NCI-H526 (cell line): ENCODE measurements at places on chromosomes 12 and 14.

- DNase-seq: no peak
Measured at GRCh38 chr12:49706351-49707127, 666 bp downstream of the FMNL3 start.

DNA sequence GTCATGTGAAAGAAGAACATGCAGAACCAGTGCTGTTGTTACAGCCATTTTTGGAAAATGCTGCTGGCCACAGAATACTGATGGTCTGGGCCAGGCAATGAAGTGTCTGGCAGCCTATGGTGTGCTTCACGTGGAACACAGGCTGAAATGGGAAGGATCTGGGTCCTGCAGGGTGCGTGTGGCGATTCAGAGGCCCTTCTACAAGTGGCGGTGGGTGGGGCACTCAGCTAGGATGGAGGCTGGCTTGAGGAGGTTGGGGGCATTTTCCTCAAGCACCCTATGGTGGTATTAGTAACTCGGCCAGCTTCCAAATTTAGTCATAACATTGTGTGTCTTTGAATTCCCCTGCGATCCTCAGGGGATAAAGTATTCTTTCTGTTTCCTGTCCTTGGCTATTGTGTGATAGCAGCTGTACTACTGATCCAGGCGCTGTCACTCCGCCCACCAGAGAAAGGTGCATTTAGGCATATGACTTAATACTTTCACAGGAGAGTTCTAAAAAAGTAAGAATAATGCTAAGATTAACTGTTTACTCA is 9.2 kb upstream of the RAD52 start:
- no peak for DNase-seq

DNA sequence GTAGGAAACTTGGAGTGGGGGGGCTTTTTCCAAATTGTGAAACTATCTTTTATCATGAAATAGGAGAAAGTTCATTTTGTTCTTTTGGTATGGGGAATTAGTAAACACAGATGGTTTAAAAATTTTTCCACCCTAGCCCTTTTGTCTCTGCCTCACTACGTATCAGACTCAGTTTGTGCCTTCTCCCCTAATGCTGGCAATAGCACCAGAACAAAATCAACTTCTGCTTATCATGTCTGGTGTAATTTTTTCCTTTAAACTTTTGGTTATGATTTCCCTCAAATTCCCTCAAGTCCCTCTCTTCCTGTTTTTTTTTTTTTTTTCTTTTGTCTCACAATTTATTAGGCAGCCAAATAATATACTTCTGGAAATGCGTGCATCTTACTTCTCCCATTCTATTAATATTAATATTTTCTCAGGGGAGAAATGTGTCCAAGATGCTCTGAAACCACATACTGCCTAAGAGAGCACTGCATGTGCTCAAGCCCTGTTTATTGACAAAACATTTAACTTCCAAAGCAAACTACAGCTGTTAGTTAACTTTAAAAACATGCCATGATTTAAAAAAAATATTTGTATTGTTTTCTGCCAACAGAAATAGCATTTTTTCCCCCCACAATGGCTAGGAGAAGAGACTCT is 35.4 kb downstream of the TESPA1 start:
- DNase-seq: no peak

DNA sequence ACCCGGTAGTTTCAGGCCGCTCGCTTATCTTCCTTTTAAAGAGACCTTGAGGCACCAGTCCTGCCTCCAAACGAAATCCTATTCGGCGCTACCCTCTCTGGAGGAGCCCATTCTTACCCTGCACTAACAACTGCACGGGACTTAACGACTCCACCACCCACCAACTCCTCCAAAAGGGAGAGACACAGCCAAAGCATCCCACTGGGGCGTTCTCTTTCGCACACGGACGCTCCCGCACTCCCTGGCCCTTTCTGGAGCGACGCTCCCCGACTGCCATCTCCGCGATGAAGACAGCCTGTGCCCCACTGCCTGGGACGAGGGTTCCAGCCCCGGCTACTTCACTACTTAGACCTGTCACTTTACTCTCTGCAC is 650 bp downstream of the GALC start:
- DNase-seq: no peak

DNA sequence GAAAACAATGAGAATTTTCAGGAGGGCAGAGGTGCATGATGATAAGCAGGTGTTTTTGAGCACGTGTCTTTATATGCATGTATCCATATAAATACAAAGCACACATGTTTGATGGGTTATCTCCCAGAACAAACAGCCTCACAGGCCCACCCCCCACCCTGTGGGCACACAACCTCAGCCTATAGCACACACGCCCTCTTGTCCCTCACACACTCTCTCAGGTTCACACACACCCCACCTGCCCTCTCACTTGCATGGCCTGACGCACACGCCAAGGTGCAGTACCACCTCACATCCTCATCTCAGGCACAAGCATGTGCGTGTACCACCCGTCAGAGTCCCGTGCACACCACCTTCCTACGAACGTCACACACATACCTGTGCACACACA is 8.6 kb upstream of the KRT8 start:
- no peak for DNase-seq

DNA sequence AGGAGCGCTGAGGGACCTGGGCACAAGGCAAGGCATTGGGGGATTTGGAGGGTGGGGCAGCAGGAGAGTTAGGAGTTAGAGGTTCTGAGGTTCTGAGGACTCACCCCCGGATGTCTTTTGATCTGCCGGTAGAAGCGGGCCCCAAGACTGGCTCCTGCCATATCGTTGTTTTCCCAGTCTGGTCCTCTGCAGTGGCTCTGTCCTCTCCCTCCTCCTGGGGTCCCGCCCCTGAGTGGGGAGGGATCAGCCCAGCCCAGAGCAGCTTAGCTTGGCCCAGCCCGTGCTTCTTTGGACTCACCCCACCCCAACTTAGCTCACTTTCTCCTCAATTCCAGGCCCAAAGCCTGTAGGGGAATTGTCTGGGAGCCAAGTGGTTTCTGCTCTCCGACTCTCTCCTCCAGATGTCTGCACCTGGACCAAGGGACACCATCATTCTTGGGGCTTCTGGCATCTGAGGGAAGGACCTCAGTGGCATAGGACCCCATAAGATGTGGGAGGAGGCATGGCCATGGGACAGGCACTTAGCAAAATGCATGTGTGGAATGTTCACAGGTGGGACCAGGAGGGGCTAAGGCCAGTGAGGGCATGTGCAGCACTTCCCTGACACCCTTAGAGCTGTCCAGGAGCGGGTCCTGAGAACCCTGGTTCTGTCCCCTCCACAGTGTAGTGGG is 7.5 kb downstream of the SHMT2 start:
- peak; percentile 43 for DNase-seq

- DNase-seq: no peak
Measured at GRCh38 chr14:86442135-86442534, 912.2 kb downstream of the FLRT2 start.

DNA sequence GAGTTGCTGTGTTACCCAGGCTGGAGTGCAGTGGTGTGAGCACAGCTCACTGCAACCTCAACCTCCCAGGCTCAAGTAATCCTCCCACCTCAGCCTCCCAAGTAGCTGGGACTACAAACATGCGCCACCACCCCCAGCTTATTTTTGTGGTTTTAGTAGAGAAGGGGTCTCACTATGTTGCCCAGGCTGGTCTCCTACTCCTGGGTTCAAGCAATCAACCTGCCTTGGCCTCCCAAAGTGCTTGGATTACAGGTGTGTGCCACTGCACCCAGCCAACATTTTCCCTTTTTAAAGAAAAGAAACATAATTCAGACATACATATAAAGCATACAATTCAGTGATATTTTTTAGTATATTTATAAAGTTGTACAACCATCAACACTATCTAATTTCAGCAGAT is 44.4 kb downstream of the RESF1 start:
- no peak for DNase-seq

GRCh38 chr14:103501041-103501870 is 21.4 kb downstream of the CKB start:
- no peak for DNase-seq

DNA sequence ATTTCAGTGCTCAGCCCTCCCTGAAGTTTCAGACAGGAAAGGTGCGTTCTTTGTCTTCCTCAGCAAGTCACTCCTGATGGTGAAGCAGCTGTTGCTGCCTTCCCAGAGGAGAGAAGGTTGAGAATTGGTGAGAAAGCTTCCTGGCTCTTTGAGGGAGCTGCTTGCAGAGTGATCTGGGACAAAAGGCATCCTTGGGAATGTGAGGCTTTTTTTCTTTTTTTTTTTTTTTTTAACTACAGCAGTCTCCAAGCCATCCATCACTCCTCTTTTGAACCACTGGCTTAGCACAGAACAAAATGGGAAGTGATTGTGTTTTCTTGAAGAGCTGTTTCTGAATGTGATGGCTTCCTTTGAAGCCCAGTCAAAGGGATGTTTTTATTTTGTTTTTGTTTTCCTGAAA is 120.4 kb upstream of the LRIG3 start:
- no peak for DNase-seq

GRCh38 chr12:89863968-89864367 is 155.3 kb upstream of the ATP2B1 start:
- DNase-seq: peak; percentile 47

- no peak for DNase-seq
Measured at GRCh38 chr14:49999146-49999761, 106.4 kb downstream of the ARF6 start.

DNA sequence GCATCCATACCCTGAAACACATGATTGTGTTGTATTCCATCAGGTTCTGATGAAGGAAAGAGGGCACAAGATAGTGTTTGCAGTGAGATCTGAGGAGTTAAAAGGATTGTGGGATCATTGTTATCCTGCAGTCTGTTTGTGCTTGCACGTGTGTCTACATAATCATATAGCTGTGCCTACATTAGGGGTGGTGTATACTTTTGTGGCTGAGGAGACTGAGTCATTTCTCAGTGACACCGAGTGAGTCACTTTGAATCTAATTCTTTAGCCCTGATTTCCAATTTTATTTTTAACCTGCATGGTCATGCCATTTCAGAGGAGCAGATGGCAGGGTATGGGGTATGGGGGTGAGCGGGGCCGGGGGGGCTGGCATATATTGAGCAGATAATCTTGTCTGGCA is 133.2 kb downstream of the ANO4 start:
- no peak for DNase-seq

- DNase-seq: no peak
Measured at GRCh38 chr14:90850487-90850886, 34.3 kb upstream of the TTC7B start.

- no peak for DNase-seq
Measured at GRCh38 chr14:32419429-32419828, 90.3 kb downstream of the AKAP6 start.

DNA sequence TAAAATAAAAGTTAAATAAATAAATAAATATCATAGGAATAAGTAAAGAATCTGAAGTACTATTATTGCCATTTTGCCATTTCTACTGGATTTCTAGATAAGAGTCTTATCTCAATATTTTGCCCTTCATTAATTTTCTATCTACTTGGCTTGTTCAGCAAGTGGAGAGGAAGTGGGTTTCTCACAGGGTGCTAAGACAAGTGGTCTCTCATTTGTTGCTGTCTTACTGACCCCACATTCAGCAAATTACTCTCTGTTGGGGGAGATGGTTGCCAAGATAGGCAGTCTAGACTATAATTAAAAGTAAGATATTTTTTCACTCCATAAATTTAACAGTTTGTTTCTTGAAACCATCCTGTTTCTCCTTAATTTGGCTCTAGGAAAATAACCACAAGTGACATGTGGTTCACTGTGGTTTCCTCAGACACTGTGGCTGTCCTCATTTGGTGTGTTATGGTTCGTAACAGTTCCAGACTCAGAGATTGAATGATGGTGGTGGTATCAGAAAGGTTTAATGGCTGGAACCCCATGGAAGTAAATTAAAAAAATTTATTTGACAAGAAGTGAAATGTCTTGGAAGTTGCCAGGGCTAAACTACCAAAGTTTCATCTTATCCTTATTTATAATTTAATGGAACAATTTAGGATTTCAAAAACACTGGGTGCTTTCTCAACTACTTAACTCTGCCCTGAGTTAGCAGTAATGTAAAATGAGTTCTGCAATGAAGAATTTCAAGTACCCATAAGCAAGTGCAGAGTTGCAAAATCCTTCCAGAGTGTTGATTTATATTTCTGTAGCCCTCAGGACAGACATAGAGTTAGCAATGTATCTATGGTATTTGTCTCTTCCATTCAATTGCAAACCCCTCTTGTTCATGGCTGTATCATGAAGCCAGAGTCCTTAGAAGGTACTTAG is 214.8 kb downstream of the MSRB3 start:
- DNase-seq: no peak

GRCh38 chr12:76421046-76421445 is 72.8 kb upstream of the BBS10 start:
- no peak for DNase-seq

GRCh38 chr14:68000511-68000910 is 180.9 kb downstream of the RAD51B start:
- no peak for DNase-seq

- no peak for DNase-seq
Measured at GRCh38 chr12:22238211-22238610, 96.3 kb downstream of the ST8SIA1 start.

GRCh38 chr12:117890644-117891043 is 78.1 kb downstream of the KSR2 start:
- no peak for DNase-seq

GRCh38 chr14:32913725-32914124 is 25.0 kb upstream of the NPAS3 start:
- no peak for DNase-seq

DNA sequence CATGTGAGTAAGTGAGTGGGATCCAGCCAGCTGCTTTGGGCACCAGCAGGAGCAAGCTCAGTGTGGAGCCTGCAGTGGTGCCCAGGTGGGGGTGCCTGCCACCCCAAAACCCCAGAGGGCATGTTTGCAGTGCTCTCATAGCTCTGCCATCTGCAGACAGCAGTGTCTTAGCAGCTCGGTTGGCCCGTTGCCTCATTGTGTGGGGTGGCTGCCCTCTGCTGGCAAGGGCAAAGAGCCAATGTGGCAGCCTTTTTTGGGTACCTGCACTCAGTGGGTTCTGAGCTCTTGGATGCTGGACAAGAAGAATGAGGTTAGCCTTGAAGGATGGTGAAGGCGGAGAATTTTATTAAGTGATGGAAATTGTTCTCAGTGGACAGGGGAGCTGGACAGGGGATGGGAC is 52.3 kb downstream of the NEUROD4 start:
- peak; percentile 10 for DNase-seq

DNA sequence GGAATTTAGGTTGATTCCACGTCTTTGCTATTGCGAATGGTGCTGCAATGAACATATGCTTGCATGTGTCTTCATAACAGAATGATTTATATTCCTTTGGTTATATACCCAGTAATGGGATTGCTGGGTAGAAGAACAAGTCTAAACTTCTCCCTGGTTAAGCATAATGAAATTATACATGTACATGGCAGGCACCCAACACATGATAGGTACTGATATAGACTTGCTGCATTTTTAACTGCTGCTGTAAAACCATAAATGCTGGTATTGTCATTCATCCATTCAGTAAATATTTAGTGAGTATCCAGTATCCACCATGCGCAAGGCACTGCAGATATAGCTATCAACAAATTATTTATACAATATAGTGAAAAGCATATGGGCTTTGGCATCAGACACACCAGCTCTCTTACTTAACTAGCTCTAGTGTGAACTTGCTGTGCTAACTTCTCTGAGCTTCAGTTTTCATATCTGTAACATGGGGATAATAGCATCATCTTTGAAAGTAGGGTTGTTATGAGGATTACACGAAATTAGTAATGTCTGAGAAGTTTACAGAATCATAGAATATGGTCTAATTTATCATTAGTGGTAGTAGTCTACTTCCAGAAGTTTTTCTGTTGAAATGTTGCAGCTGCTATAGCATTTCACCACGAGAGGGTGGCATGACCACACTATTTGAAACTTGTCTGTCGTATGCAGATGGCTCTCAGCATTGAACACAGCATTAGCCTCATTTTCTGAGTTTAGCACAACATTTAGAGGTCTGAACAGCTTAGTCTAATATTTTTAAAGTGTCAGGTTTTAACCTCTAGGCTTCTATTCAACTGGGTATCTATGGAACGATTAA is 32.0 kb upstream of the SEL1L start:
- DNase-seq: peak; percentile 52

- no peak for DNase-seq
Measured at GRCh38 chr14:74820288-74820687, 55.7 kb downstream of the PROX2 start.
